Esophagus muscularis mucosa (tissue), 4 donors: ENCODE measurements at places on chromosomes 5 and 9. TPM values are rescaled to one million over a fixed set of nuclear protein-coding genes. Genes with fewer than 3 reads are reported as not detected.
A peak's percentile ranks its signal among the peaks of the same experiment; 100 is the strongest.

- DNase-seq, result no peak
- H3K4me1 ChIP-seq, result no peaks in the 10 kb centered on the region
- no peak overlapping the region for H3K27ac ChIP-seq
- no peak overlapping the region for H3K4me3 ChIP-seq
- H3K36me3 ChIP-seq, result no peaks in the 10 kb centered on the region
- no peaks in the 10 kb centered on the region for H3K27me3 ChIP-seq
These were observed 24.0 kb upstream of the GPR151 start for GRCh38 chr5:146539973-146540372.

DNA sequence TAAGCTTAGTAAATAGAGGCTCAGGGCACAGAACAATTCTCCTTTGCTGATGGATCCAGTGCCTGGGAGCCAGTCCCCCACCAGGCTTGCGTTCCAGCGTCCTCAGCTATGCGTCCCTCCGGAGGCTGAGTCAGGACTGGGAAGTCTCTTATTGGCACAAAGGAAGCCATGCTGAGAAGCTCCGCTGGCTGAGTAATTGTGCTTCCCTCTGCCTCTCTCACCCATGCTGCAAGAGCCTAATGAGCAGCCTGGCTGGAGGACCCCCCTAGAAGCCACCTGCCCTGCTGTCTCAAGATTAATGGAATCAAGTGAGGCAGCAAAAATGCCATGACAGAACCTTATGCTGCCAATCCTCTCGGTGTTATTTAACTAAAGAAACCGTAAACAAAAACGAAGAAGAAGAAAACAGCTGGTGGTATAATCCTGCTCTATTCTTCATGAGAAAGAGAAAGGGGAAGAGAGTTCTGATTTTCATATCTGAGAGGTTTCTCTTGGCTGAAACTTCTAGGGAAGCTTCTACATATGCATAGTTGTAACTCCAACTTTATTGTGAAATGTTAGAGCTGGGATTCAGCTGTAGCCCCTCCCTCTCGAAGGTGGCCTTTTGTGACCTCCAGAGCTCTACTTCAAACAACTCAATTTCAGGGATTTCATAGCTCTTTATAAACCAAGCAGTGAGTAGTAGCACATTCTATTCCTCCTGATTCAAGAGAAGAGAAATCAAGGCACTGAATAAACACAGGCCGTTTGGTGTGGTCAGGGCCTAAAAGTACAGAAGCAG lies 185.4 kb upstream of the SEMA6A start:
- H3K4me1 ChIP-seq, result no peaks in the 10 kb centered on the region
- no peak for DNase-seq
- peak overlapping the region; percentile 11 for H3K27ac ChIP-seq
- H3K4me3 ChIP-seq, result no peak overlapping the region
- H3K27me3 ChIP-seq, result no peaks in the 10 kb centered on the region

Gene MYMK
- not detected for total RNA-seq

DNA sequence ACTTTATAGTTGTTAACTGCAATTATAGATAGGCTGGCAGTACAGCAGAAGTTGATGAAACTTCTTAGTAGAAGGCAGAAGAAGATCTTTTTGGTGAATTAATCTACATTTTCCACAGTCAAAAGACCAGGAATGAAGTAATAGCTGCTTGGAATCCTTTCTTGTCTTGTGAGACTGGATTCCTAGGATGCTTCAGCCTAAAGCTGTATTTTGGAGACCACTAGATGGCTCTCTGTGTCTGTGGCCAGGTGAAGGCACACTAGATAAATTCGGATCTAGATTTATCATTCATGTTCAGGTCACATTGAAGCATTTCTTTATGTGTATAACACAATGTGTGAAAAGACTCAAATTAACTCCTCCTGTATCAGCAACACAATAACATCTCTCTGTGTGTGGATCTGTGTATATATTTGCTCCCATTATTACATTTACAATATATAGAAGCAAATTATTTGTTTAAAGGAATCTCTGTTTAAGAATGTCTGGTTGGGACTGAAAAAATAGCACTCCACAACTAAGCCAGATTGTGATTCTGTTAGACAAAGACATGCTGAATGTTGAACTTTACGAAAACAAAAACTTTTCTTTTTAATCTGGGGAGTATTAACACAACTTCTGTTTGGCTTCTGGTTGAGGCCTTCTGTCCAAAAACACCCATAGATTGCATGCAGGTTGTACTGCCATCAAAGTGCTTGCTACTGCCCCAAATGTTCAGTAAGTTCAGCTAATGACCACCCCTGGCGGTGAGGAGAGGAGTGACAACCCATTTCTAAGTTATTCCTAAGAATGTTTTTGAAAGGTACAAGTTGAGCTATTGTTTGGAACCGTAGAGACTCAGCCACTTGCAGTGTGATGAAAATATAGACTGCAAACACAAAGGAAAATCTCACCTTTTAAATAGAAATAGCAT lies 10.6 kb downstream of the GRIN3A start:
- H3K36me3 ChIP-seq, result no peaks in the 10 kb centered on the region
- H3K4me1 ChIP-seq, result no peaks in the 10 kb centered on the region
- no peak overlapping the region for H3K4me3 ChIP-seq
- no peak for DNase-seq
- H3K27me3 ChIP-seq, result no peaks in the 10 kb centered on the region

GRCh38 chr9:130451509-130452388 lies 7.0 kb downstream of the ASS1 start:
- no peaks in the 10 kb centered on the region for H3K27me3 ChIP-seq
- peak overlapping the region; percentile 75 for H3K27ac ChIP-seq
- no peak overlapping the region for H3K4me3 ChIP-seq

- H3K27me3 ChIP-seq, result no peaks in the 10 kb centered on the region
- DNase-seq, result no peak
- H3K4me3 ChIP-seq, result no peak overlapping the region
- H3K27ac ChIP-seq, result no peak overlapping the region
- no peaks in the 10 kb centered on the region for H3K4me1 ChIP-seq
These were observed 127.3 kb upstream of the BOD1 start for GRCh38 chr5:173743641-173744343.

GRCh38 chr5:145680169-145680568 lies 155.0 kb downstream of the PRELID2 start:
- no peak for DNase-seq
- H3K27me3 ChIP-seq, result no peaks in the 10 kb centered on the region
- H3K4me3 ChIP-seq, result no peak overlapping the region

Gene CCIN
- 0.50 TPM for total RNA-seq

DNA sequence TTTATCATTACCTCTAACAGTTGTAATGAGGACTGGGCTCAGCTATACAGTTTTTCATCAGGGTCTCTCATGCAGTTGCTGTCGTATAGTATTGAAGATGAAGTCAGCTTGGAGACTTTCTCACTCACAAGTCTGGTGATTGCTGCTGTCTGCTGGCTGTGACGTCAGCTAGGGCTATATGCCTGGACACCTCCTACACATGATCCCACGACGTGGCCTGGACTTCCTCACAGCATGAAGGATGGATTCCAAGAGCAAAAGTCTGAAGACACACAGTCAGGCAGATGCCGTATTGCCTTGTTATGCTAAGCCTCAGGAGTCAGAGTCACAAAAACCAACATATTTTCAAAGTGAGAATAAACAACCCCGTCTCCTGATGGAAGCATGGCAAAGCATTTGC lies 193.3 kb downstream of the LURAP1L start:
- H3K4me1 ChIP-seq, result peaks cover 12% of the 10 kb centered on the region
- H3K36me3 ChIP-seq, result no peaks in the 10 kb centered on the region
- H3K27me3 ChIP-seq, result no peaks in the 10 kb centered on the region
- no peak for DNase-seq
- no peak overlapping the region for H3K27ac ChIP-seq

DNA sequence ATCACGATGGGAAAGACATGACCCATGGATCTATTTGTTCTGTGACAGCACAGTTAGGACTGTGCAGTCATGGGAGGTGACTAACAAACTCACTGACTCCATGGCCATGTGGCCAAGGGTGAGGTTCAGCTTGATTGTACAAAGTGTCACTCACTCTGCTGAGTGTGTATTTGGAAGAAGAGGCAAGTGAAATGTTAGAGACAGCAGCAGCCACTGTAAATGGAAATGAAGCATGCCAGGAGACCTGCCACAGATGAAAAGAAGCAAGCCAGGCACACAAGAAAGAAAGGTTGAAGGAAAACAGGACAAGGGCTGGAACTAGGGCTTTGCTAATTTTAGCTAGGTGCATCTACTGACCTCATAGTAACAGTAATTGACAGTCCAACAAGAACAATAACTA lies 42.7 kb upstream of the PALM2AKAP2 start:
- no peak for DNase-seq
- no peaks in the 10 kb centered on the region for H3K4me1 ChIP-seq
- no peaks in the 10 kb centered on the region for H3K36me3 ChIP-seq
- no peaks in the 10 kb centered on the region for H3K27me3 ChIP-seq

DNA sequence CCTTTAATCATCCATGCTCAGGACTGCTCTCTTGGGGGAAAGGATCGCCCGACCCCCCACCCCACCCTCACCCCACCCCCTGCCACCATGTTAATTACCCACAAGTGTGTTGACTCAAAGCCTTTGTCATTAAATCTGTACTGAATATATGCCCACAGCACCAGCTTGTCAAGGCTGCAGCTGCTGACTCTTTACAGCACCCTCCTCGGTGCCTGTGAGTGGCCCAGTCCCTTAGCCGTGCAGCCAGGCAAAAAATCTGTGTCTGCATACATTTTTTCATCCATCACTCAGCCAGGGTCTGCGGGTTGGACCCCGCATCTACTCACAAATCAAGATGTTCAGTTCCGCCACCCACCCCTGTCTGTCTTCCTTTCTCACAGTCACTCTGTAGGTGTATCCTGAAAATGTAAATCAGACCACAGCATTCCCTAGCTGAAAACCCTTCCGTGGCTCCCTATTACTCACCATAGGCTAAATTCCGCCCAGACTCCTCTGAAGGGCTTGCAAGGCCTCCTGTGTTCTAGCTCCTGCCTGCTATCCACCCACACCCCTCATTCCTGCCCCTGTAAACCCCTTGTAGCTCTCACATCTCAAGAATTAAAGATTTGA lies 53.7 kb upstream of the KCNIP1 start:
- no peaks in the 10 kb centered on the region for H3K36me3 ChIP-seq
- H3K4me1 ChIP-seq, result no peaks in the 10 kb centered on the region
- no peak overlapping the region for H3K27ac ChIP-seq
- no peak overlapping the region for H3K4me3 ChIP-seq
- H3K27me3 ChIP-seq, result no peaks in the 10 kb centered on the region
